ENCODE measurements at places on chromosomes 13 and 19.
A peak's percentile ranks its signal among the peaks of the same experiment; 100 is the strongest.

DNA sequence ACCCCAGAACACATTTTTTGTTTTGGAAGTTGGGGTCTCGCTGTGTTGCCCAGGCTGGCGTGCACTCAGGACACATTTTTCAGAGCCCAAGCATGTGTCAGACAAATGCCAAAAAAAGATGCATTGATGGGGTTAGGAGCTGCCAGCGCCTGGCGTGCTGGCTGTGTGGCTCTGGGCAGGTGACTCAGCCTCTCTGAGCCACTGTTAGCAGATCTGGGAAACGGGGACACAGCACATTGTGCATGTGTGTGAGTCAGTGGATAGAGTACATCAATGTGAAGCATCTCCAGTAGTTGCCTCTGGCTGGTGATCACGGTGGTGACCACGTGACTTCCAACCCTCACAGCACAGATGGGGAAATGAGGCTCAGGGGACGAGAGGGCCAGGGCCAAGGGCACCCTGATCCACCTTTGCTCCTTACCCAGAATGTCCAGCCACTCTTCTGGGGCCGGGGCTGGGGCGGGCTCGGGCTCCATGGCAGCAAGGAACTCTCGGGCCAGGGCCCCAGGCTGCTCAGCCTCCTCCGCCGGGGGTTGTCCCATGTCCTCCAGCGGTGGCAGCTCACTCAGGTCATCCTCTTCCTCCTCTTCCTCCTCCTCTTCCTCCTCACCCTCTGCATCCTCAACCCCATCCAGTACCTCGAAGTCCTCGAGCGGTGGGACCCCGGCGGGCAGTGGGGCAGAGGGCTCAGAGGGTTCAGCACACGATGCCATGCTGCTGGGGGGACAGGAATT, 1.9 kb downstream of the FKBP8 start:
- no peak for DNase-seq

- no peak for DNase-seq
Observed at GRCh38 chr13:29530901-29531300, 64.6 kb downstream of the SLC7A1 start.

GRCh38 chr13:42064259-42064658, 15.8 kb downstream of the DGKH start:
- no peak for DNase-seq

- DNase-seq: no peak
Observed at GRCh38 chr19:7328647-7329046, 20.1 kb upstream of the ARHGEF18 start.

DNA sequence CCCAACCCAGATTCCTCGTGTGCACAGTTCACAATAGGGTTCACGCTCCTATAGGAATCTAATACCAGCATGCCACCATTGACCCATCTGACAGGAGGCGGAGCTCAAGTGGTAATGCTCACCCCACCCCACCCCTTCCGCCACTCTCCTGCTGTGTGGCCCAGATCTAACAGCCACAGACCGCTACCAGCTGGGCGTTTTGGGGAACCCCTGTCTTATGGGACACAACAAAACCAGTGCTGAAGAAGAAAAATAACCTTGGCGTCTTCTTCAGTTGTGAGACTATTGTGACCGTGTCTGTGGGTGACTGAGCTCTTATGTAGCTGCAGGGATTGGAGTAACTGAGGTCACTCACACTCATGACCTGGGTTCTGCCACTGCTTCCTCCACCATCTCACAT, 5.2 kb upstream of the OR10H1 start:
- DNase-seq: no peak

- DNase-seq: no peak
Observed at GRCh38 chr19:49011194-49011593, 5.7 kb downstream of the LHB start.

- DNase-seq: no peak
Observed at GRCh38 chr13:62431852-62432251, 1016.2 kb upstream of the PCDH20 start.

GRCh38 chr13:94300401-94300800, 179.1 kb downstream of the DCT start:
- no peak for DNase-seq

DNA sequence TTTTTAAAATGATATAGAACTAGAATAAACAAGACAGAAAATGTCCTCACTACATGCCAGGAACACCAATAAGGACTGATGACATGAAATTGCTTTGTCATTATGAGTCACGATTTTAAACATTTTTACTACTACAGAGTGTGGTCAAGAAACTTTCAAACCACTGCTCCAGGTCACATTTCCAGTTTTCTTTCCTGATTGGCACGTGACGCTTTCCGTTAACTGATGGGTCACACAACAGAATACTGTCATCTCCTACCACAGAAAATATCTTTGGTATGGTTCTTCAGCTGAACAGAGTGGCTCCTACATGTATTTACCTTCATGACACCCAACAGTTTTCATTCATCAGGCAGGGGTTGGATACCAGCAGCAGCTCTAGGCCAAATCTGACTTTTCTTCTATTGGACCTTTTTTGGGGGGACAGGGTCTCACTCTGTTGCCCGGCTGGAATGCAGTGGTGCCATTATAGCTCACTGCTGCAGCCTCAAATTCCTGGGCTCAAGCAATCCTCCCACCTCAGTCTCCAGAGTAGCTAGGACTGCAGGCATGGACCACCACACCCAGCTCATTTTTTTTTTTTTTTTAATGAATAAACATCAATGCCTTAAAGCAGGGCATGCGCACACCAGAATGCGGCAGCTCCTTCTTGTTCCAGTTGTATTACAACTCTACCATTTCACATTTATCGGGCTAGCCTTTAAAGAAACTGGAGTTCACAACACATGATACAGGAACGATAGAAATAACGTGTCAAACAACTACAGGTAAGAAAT, 147.4 kb downstream of the RNF17 start:
- no peak for DNase-seq

DNA sequence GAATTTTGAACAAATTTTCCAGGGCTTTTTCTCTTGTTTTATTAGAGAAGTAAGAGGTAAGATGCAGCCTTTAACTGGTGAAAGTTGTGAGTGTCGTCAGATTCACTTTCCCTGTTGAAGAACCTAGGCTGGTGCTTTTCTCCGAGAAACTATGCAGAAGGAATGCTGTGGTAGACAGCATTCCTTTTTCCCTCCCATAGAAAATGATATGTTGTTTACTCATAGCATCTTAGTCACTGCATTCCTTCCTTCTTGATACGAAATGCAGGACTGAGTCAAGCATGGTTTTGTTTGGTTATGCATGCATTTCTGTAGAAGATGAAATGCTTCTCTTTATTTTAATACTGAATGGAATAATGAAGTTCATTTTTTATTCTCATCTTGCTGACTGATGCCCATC, 3.4 kb downstream of the ITGBL1 start:
- no peak for DNase-seq

DNA sequence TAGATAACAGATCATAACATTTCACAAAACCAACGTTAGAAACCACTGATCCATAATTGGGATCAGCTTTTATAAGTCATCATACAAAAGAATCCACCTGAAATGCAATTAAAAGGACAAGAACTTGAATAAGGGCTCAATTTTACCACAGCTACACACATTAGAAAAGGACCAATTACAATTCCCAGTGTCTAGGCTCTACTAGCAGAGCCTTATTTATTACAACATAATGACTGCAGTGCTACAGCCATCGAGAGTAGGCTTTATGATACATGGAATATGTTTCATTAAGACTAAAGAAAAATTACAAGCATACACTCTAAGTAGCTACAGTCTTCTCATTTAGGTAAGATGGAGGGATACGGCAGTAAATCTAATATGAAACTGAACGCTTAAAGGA, 2.9 kb downstream of the RBM26 start:
- no peak for DNase-seq

- no peak for DNase-seq
Observed at GRCh38 chr13:95741584-95742563, 64.9 kb downstream of the DNAJC3 start.

DNA sequence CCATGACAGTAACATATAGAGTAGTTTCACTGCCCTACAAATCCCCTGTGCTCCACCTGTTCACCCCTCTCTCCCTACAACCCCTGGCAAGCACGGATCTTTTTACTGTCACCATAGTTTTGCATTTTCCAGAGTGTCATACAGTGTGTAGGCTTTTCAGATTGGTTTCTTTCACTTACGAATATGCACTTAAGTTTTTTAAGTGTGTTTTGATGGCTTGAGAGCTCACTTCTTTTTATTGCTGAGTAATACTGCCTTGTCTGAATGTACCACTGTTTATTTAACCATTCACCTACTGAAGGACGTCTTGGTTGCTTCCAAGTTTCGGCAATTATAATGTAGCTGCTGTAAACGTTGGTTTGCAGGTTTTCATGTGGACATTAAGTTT, 175.1 kb downstream of the ITGBL1 start:
- DNase-seq: peak; percentile 10

DNA sequence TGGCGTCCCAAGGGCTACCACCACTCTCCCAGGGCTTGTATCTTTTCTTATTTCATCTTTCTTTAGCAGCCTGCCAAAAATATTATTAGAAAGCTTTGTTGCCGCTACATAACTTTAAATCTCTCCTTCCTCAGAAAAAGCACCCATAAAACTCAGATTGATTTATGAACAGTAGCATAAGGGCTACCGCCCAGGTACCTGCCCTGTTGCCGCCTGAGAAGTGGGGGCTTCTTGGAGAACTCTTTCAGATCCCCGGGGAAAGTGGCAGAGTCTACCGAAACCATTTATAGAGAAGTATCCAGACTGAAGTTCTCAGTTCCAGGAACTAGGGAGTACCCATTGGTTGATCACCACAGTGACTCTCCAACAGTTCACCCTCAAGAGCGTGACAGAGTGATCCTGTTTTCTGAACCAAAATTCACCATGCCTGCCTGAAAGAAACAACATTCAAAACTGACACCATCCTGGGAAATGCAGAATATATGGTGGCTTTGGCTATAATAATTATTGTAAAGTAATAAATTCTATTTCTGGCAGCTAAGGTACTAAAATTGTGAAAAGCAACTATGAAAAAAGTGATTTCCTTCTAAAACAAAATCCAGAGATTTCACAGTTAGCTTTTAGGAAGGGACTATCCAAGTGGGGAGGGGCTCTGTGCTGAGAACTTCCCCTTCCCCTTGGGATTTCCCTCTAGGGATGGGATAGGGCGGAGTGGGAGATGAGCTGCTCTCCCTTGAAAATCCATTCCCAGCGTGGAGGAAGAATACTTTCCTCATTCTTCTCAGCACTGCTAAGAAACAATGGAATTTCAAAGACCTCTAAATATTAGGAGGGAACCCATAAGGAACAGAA, 877 bp upstream of the N4BP2L1 start:
- DNase-seq: no peak

- no peak for DNase-seq
Observed at GRCh38 chr13:42225051-42225450, 46.9 kb upstream of the AKAP11 start.

- DNase-seq: no peak
Observed at GRCh38 chr13:87198371-87198770, 472.8 kb upstream of the SLITRK5 start.

DNA sequence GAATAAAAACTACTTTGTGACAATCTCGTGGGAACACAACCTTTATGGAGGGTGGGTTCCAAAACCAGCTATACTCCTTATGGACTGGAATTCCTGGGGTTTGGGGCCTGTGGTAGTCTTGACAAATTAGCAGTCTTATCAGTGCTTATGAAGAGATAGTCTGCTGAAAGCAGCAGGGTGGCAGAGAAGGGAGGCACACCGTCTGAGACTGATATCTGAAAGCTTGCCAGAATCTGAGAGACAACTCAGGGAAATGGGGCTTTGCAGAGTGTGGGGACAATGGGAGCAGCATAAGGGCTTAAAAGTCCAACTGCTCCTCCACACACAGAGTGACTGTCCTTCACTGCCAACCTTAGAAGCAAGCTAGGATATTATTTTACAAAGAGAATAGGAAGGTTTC, 95.9 kb downstream of the UGGT2 start:
- no peak for DNase-seq

GRCh38 chr13:69857183-69857821, 250.3 kb upstream of the ATXN8OS start:
- peak; percentile 8 for DNase-seq

DNA sequence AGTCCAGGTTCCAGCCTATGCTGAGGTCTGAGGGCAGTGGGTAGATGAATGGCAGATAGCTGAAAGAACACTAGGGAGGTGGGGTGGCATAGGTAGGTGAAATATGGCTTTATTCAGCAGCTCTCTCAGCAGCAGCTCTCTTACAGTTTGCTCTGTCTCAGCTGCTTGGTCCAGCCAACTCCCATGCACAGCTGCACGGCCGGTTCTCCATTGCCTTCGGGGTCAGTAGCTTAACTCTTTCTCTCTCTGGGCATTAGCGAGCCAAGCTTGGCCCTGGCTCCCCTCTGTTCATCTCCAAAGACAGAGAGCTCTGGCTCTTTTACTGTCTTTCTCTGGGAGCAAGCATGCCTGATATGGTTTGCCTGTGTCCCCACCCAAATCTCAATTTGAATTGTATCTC, 151.9 kb downstream of the MYO16 start:
- no peak for DNase-seq

DNA sequence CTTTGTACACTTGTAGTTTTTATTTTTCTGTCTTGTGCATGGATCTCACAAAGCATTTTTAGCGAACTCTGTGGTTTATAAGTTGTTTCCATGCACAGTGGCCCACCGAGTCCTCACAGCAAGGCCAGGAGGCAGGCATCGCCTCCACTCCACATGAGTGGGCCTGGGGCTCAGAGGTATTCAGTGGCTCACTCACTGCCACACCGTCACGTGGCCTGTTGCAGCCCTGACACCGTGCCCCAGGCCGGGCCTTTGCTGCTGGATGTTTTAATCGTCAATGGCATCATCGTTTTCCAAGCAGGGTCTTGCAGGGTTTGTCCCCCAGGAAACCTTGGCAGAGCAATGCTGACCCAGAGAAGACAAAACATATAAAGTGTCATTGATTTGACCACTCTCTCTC, 59.8 kb downstream of the SPACA7 start:
- no peak for DNase-seq

- no peak for DNase-seq
Observed at GRCh38 chr13:99217461-99218110, 16.9 kb downstream of the UBAC2 start.

DNA sequence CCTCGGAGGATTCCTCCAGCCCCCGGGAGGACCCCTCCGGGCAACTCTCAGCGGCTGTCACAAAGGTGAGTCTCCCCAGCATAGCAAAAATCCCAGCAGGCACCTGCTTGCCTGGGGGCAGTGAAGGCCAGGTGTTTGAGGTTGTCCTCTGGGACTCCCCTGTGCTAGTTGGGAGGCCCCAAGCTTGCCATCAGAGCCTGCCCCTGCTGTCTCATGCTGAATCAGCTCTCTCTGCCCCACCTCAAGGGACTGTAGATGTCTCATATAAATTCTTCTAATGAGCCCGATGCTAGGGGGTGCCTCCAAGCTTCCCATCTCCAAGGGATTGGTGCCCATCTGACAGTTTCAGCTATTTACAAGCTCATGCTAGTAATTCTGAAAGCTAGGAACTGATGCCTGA, 53.6 kb downstream of the NWD1 start:
- DNase-seq: no peak

DNA sequence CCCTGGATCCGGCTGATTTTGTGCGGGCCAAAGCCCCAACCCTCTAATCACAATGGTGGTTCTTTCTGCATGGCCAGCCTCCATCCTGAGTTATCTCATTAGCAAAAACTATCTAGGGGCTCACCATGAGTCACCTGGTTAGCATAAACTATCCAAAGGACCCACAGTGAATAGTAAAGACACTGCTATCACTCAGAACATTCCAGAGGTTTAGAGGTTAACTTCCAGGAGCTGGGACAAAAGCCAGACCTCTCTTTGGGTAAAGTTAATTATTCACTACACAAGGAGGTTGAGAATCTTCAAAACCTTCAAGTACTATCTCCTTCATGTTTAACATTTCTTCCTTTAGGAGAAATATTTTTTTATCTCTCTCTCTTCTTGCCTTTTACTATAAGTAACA, 18.8 kb upstream of the PPP5C start:
- DNase-seq: no peak

- no peak for DNase-seq
Observed at GRCh38 chr13:24179486-24179850, 18.9 kb downstream of the SPATA13 start.
